ENCODE measurements at places on chromosomes 1 and 21.

DNA sequence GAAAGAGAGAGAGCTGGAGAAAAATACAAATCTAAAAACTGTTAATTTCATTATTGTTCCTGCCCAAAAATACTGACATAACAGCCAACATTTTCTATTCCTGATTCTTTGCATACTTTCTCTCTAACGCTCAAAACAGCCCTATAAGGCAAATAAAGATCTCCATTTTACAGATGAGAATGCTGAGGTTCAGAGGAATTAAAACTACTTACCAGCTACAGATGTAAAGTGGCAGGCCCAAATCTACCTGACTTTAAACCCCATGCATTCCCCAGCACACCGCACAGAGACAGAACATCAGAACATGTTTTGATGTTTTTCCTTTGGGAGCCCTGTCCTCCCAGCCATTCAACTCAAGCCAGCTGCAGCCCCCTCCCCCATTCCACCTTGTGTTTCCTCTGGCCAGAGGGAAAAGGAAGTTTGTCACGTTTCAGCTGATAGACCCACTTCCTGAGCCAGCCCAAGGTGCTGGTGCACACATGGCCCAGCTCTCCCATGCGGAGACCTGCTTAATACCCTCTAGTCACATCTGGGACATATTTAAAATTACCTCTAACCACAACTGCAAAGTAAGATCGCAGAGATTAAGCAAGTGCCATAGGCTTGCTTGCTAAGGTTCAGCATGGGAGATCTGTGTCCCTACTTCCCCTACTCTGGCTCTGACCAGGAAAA, 133.1 kb upstream of the NFIA start:
- H3K4me3 ChIP-seq = no peak overlapping the region
- no peaks in the 10 kb centered on the region for H3K4me1 ChIP-seq
- H3K36me3 ChIP-seq = no peaks in the 10 kb centered on the region
- no peaks in the 10 kb centered on the region for H3K27me3 ChIP-seq
- DNase-seq = no peak

GRCh38 chr1:46612937-46613660, 3.5 kb downstream of the MOB3C start:
- no peak overlapping the region for H3K27ac ChIP-seq
- no peaks in the 10 kb centered on the region for H3K27me3 ChIP-seq
- no peaks in the 10 kb centered on the region for H3K4me1 ChIP-seq
- DNase-seq = peak; percentile 76
- H3K36me3 ChIP-seq = peaks cover 5% of the 10 kb centered on the region
- H3K4me3 ChIP-seq = peak overlapping the region; percentile 1

- no peaks in the 10 kb centered on the region for H3K4me1 ChIP-seq
- no peaks in the 10 kb centered on the region for H3K27me3 ChIP-seq
- no peak overlapping the region for H3K27ac ChIP-seq
Measured at GRCh38 chr21:42222386-42222785, 3.4 kb downstream of the ABCG1 start.

GRCh38 chr1:236143104-236143948, 987 bp downstream of the GPR137B start:
- H3K27ac ChIP-seq = no peak overlapping the region
- no peaks in the 10 kb centered on the region for H3K36me3 ChIP-seq
- H3K4me3 ChIP-seq = peak overlapping the region; percentile 77
- peaks cover 2% of the 10 kb centered on the region for H3K27me3 ChIP-seq
- no peak for DNase-seq

DNA sequence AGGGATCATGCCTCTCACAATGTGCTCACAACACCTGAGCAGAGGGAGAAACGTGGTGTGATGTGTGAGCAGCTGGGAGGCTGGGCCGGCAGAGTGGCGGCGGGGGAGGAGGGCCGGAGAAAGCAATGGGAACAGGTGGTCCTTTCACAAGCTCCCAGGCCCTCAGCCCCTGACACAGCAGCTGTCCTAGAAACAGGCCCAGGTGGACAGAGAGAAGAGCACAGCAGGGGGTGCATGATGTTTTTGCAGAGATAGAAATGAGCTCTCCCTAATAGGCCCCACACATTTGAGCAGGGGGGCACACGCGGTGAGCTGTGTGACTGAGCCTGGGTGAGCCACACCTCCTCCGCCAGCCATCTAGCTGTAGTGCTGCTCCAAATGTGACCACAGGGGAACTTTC, 7.6 kb upstream of the RGS16 start:
- H3K36me3 ChIP-seq = no peaks in the 10 kb centered on the region
- H3K4me3 ChIP-seq = no peak overlapping the region
- no peak overlapping the region for H3K27ac ChIP-seq
- DNase-seq = no peak

- H3K27ac ChIP-seq = no peak overlapping the region
- DNase-seq = no peak
- H3K4me1 ChIP-seq = peaks cover 2% of the 10 kb centered on the region
- H3K27me3 ChIP-seq = no peaks in the 10 kb centered on the region
- no peaks in the 10 kb centered on the region for H3K36me3 ChIP-seq
Measured at GRCh38 chr1:61221642-61222041, 139.3 kb downstream of the NFIA start.

- no peaks in the 10 kb centered on the region for H3K27me3 ChIP-seq
Measured at GRCh38 chr1:107821340-107821739, 143.6 kb downstream of the VAV3 start.

DNA sequence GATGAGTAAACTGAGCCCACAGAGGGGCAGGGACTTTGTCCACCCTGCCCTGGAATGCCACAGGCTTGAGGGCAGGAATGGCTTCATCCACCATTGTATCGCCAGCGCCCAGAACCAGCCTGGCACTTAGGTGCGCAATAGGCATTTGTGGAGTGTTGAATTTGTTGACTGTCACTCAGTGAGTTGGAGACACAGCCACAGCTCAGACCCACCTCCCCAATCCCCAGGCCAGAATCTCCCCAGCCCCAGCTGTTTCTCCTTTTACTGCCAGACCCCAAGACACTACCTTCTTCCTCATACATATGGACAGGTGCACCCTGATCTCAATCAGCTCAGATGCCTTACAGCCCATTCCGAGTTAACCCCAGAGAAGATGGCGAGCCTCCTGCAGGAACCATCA, 674.5 kb downstream of the MATN1 start:
- no peaks in the 10 kb centered on the region for H3K4me1 ChIP-seq
- H3K36me3 ChIP-seq = no peaks in the 10 kb centered on the region
- no peaks in the 10 kb centered on the region for H3K27me3 ChIP-seq
- no peak for DNase-seq
- H3K4me3 ChIP-seq = no peak overlapping the region

DNA sequence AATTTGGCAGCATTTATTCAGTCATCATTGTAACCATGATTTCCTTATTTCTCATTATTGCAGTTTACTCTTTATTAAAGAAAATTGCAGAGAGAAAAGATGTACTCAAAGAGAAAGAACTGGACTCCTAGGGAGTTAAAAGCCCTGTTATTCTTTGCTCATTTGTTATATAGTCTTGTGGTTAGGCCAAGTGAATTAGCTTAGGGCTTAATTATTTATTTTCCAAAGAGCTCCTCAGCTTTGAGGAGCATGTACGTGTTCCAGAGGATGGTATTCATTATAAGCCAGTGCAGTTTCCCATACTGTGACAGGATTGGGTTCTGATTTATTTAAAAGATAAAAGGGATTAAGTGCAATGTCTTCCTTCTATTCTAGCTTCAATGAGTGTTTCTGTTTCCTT, 86.4 kb downstream of the GPR161 start:
- no peak overlapping the region for H3K4me3 ChIP-seq
- H3K27me3 ChIP-seq = no peaks in the 10 kb centered on the region
- H3K4me1 ChIP-seq = no peaks in the 10 kb centered on the region
- H3K36me3 ChIP-seq = no peaks in the 10 kb centered on the region
- H3K27ac ChIP-seq = no peak overlapping the region

DNA sequence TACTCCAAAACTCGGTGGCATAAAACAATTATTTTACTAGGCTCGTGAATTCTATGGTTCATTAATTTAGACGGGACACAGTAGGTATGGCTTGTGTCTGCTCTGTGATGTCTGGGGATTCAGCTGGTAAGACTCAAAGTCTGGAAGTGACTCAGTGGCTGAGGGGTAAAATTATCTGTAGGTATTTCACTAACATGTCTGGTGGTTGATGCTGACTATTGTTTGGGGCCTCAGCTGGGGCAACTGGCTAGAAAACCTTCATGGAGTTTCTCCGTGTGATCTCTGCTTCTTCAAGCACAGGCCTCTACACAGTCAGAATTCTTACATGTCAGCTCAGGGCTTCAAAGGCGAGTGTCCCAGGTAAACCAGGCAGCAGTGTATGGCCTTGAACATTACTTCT, 41.2 kb upstream of the KLF17 start:
- H3K4me3 ChIP-seq = no peak overlapping the region
- H3K27ac ChIP-seq = no peak overlapping the region
- H3K27me3 ChIP-seq = no peaks in the 10 kb centered on the region
- peaks cover 3% of the 10 kb centered on the region for H3K4me1 ChIP-seq

GRCh38 chr1:17640393-17640792, 100.9 kb downstream of the ARHGEF10L start:
- no peak overlapping the region for H3K4me3 ChIP-seq
- no peak overlapping the region for H3K27ac ChIP-seq
- H3K4me1 ChIP-seq = no peaks in the 10 kb centered on the region
- no peaks in the 10 kb centered on the region for H3K27me3 ChIP-seq
- no peak for DNase-seq
- H3K36me3 ChIP-seq = peaks cover 6% of the 10 kb centered on the region

DNA sequence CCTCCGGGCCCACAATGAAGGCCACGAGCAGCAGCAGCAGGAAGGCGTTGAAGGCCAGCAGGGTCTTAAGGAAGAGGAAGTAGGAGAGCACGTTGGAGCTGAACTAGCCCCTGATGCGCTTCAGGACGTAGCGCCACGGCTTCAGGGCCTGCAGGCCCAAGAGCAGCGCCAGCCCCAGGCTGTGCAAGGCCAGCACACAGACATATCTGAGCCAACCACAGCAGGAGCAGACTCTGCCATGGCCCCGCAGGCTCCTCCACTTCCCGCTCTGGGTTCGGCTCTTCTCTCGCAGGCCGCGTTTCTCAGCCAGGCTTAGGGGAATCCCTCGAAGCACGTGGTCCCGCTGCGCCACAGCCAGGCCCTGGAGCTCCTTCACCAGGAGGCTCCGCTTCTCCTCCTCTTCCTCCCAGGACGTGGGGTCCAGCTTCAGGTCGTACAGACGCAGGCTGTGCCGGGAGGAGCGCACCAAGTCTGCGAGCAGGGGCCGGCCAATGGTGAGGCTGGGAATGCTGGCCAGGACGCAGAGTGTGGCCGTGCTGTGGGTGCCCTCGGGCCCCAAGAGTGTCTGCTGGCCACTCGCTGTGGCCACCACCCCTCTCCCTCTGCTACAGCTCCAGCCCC, 41.7 kb downstream of the ZNF691 start:
- H3K27ac ChIP-seq = no peak overlapping the region
- no peak for DNase-seq
- no peaks in the 10 kb centered on the region for H3K4me1 ChIP-seq

DNA sequence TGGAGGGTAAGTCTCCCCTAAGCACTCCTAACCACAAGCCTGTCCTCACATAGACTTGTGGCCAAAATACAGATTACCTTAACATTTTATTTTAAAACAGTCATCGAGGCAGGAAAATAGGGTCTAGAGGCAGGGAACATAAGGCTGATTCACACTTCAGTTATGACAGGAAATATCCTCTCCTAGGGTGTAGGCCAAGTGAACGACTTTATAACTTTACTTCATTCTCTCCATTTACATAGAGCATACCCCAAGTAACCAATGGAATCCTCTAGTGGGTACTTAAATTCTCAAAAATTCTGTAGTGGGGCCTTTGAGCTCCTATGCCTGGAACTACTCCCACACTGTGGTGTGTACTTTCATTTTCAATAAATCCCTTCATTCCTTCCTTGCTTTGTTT, 113.0 kb downstream of the WDR3 start:
- no peak overlapping the region for H3K4me3 ChIP-seq
- H3K27ac ChIP-seq = no peak overlapping the region
- no peak for DNase-seq
- H3K27me3 ChIP-seq = no peaks in the 10 kb centered on the region
- no peaks in the 10 kb centered on the region for H3K36me3 ChIP-seq

DNA sequence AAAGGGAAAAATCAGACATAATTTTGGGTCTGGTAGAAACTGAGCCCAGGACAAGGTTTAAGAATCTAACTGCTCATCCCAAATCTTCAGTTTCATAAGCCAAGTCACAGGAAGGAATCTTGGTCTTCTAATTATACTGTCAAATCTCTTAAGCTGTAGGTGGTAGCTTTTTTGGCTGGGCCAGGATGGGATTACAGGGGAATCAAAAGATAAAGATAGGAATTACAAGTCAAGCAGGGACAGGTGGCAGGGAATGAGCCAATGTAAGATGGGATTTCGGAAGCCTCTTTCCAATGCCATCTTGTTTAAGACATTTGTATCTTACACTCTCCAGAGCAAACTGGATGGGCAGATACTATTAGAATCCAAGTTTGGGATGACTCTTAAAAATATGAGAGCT, 383.5 kb downstream of the KCNH1 start:
- no peak overlapping the region for H3K27ac ChIP-seq
- H3K4me3 ChIP-seq = no peak overlapping the region
- H3K4me1 ChIP-seq = no peaks in the 10 kb centered on the region
- no peak for DNase-seq

DNA sequence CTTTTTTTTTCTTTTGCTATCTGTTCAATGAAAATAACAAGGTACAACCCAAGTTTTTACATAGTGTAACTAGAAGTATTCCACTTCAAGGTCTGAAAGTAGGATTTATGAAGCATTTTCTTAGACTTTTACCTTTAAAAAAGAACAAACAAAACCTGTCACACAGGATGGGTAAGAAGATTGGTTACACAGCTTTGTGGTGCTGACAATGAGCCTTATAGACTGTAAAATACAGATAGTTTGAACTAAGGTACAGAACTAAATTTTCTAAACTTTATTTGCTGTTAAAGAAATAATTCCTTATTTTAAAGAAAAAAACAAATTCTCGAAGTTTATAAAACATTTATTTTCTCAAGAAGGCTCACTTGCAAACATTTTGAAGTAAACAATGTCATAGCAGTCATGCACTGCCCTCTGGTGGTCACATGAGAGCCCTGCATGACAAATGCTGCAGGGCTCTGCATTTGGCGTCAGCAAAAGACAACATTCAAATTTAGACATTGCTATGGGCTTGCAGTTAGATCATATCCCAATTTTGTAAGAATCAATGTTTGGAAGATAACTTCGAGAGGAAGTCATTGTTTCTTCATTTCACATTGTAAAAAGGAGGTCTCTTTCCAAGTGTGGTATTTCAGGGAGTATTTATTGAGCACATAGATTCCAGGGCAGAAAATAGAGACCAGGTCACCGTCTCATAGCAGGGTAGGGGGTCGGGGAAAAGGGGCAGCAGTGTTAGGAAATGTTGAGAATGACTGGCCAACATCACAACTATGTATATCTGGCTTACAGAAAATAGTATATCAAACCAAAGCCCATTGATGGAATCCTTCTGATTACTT, 115.3 kb upstream of the FMN2 start:
- no peaks in the 10 kb centered on the region for H3K36me3 ChIP-seq
- no peaks in the 10 kb centered on the region for H3K4me1 ChIP-seq
- no peak overlapping the region for H3K27ac ChIP-seq
- no peak overlapping the region for H3K4me3 ChIP-seq
- no peak for DNase-seq
- no peaks in the 10 kb centered on the region for H3K27me3 ChIP-seq

GRCh38 chr1:85451236-85451830, 13.6 kb downstream of the DDAH1 start:
- no peaks in the 10 kb centered on the region for H3K27me3 ChIP-seq
- H3K4me3 ChIP-seq = no peak overlapping the region
- no peaks in the 10 kb centered on the region for H3K36me3 ChIP-seq
- DNase-seq = no peak
- no peak overlapping the region for H3K27ac ChIP-seq

- peaks cover 3% of the 10 kb centered on the region for H3K36me3 ChIP-seq
- peaks cover 2% of the 10 kb centered on the region for H3K4me1 ChIP-seq
- H3K4me3 ChIP-seq = peak overlapping the region; percentile 68
- no peak for DNase-seq
- no peak overlapping the region for H3K27ac ChIP-seq
Measured at GRCh38 chr1:153957744-153958110, 685 bp downstream of the CRTC2 start.
